ENCODE measurements at places on chromosomes 6 and 20.
A peak's percentile ranks its signal among the peaks of the same experiment; 100 is the strongest.

GRCh38 chr20:33401184-33401920, at the start of gene CDK5RAP1:
Gene CDK5RAP1 (minus strand): TSS chr20:33401519. CDS start chr20:33397064, 4,455 bp downstream.
- DNase-seq = peak; percentile 94

GRCh38 chr20:34017610-34018009, 23.9 kb downstream of the RALY start:
- DNase-seq = peak; percentile 67

GRCh38 chr6:9272671-9273070, 837.3 kb upstream of the SLC35B3 start:
- DNase-seq = no peak

DNA sequence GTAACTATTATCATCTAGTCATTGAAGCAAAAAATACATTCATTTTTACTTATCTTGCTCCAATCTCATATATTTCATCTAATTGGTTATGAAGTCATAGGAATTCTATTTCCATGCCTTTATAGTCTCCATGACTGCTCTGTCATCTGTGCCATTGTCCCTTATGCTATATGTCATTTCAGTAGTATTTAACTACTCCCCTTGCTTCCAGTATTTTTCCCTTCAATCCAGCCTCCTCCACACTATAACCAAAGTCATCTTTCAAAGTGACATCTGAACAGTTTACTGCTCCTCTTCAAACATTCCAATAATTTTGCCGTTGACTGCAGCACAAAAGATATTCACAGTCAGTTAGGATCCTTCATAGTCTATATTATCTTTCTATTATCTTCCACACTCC, 216.6 kb upstream of the HS3ST5 start:
- no peak for DNase-seq
